ENCODE measurements at places on chromosomes 5 and 9.
A peak's percentile ranks its signal among the peaks of the same experiment; 100 is the strongest.

DNA sequence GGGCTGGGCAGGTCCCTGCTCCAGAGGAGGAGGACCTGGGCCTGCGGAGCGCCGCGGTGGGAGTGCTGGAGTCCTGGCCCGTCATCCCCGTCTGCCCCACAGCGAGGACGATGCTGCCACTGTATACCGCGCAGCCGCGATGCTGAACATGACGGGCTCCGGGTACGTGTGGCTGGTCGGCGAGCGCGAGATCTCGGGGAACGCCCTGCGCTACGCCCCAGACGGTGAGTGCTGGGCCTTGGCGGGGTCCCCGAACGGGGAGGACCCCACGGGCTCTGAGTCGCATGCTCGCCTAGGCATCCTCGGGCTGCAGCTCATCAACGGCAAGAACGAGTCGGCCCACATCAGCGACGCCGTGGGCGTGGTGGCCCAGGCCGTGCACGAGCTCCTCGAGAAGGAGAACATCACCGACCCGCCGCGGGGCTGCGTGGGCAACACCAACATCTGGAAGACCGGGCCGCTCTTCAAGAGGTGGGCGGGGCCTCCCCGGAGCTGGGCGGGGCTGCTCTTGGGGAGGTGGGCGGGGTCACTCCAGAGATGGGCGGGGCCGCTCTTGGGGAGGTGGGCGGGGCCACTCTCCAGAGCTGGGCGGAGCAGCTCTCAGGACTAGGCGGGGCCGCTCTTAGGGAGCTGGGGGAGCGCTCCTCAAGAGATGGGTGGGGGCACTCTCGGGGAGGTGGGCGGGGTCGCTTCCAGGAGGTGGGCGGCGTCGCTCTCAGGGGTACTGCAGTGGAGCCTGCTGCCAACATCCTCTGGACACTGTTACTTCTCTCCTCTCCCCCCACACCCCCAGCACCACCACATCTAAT lies 13.1 kb downstream of the LRRC26 start:
- DNase-seq: peak; percentile 63

- peak; percentile 70 for DNase-seq
These were observed 42.0 kb downstream of the ACO1 start for GRCh38 chr9:32426278-32426939.

- no peak for DNase-seq
These were observed 233.0 kb upstream of the SGCD start for GRCh38 chr5:156094001-156094400.

- peak; percentile 25 for DNase-seq
These were observed 28.8 kb downstream of the ALG2 start for GRCh38 chr9:99192786-99193465.

GRCh38 chr9:85744480-85744879 lies 2.7 kb upstream of the AGTPBP1 start:
- DNase-seq: no peak

DNA sequence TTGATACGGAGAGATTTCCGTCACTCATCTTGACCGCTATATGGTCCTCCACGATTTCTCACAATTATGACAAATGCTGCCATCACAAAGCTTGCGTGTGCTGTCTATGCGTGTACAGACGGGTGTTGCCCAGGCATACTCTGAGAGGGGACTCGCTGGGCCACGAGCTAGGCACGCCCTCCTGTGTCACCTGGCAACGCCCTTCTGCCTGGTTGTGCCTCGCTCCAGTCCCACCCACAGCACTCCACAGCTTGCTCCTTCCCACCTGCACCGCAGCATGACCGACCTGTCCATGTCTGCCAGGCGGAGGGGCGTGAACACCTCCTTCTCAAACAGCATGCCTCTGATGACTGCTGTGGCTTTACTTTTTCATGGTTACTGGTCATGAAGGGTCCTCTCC lies 55.6 kb downstream of the CAMSAP1 start:
- DNase-seq: peak; percentile 81

DNA sequence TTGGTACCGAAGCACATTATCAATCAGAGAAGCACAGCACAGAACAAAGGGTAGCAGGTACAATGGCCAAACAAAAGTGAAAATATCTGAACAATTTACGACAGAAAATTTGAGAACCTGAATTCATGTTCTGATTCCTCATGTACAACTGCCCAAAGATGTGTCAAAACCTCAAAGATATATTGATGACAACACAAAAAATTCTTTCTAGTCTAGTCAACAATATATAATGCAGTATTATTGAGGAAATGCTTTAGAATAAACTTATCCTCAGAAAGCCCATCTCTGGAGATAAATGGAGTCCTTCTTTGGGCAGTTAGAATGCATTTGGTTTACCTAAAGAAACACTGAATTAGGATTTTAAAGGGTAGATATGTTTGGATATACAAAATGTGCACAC lies 6.8 kb upstream of the SMARCA2 start:
- no peak for DNase-seq

- no peak for DNase-seq
These were observed 68.6 kb upstream of the STARD4 start for GRCh38 chr5:111580956-111581355.

DNA sequence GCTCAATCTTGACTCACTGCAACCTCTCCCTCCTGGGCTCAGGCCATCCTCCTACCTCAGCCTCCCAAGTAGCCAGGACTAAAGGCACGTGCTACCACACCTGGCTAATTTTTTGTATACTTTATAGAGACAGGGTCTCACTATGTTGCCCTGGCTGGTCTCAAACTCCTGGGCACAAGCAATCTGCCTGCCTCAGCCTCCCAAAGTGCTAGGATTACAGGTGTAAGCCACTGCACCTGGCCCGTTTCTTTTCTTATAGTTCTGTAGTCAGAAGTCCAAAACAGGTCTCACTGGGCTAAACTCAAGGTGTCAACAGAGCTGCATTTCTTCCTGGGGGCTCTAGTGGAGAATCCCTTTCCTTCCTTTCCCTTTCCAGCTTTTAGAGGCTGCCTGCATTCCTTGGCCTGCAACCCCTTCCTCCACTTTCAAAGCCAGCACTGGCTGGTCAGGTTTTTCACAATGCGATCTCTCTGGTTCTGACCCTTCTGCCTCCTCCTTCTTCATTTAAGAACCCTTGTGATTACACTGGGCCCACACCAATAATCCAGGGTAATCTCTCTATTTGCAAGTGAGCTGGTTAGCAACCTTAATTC lies 16.3 kb downstream of the IRF1 start:
- no peak for DNase-seq

- DNase-seq: no peak
These were observed 67.2 kb downstream of the ANKRD31 start for GRCh38 chr5:75169516-75169915.

DNA sequence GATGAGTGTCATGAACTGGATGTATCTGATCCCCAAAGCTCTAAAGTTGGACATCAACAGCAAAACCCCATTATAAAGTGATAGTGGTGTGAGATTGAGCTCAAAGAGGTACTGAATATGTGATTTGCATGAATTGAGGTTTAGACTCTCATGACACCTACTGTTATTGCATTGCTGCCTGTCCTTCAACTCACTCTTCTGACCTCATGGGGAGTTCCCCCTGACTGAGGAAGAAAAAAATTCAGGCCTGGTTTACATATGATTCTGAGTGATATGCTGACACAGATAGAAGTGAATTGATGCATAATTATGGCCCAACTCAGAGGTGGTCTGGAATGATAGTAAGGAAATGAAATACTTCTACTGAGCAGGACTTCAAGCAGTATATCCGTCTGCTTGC lies 76.2 kb upstream of the CHD1 start:
- peak; percentile 56 for DNase-seq

GRCh38 chr5:38650946-38651345 lies 94.5 kb upstream of the LIFR start:
- DNase-seq: peak; percentile 46

DNA sequence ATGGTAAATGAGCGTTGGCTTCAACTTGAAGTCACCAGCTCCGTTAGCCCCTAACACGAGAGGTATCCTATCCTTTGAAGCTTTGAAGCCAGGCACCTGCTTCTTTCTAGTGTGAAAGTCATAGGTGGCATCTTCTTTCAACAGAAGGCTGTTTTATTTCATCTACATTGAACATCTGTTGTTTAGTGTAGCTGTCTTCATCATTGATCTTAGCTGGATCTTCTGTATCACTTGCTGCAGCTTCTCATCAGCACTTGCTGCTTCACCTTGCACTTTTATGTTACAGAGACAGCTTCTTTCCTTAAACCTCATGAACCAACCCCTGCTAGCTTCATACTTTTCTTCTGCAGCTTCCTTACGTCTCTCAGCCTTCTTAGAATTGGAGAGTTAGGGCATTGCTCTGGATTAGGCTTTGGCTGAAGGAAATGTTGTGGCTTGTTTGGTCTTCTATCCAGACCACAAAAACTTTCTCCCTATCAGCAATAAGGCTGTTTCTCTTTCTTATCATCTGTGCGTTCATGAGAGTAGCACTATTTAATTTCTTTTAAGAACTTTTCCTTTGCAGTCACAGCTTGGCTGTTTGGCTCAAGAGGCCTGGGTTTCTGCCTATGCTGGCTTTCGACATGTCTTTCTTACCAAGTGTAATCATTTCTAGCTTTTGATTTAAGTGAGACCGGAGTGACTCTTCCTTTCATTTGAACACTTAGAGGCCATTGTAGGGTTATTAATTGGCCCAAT lies 47.2 kb downstream of the PCSK5 start:
- DNase-seq: no peak

- no peak for DNase-seq
These were observed 84.1 kb downstream of the SNX18 start for GRCh38 chr5:54601411-54602230.

Data from epithelial cell of esophagus (primary cell).